ENCODE measurements at places on chromosomes 3 and 15. TPM values are rescaled to one million over a fixed set of nuclear protein-coding genes. Genes with fewer than 3 reads are reported as not detected.

LEKR1 gene
- 0.30 TPM for total RNA-seq

DNA sequence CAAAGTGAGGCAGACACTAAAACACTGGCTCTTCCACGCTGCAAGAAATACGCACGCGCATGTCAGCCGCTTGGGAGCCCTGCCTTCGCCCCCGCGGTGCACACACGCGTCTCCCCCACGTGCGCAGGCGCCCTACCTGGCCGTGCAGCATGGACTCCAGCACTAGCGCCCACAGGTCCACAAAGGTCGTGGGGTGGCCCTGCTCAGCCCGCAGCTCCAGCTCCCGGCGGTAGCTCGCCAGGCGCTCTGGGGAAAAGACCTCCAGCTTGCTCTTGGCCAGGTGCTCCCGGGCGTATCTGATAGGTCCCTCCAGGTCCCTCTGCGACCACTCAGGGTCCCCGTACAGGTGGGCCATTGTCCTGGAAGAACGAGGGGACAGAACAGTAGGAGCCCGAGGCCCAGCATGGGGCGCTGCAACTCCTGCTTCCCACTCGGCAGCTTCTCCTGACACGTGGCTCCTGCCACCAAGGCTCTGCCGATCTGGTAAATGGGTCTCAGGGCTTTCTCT, 14.9 kb downstream of the PLA2G4D start:
- no peak overlapping the region for H3K27ac ChIP-seq
- no peak overlapping the region for H3K4me3 ChIP-seq
- peaks cover 14% of the 10 kb centered on the region for H3K27me3 ChIP-seq
- no peaks in the 10 kb centered on the region for H3K36me3 ChIP-seq

- peaks cover 42% of the 10 kb centered on the region for H3K27me3 ChIP-seq
- H3K4me3 ChIP-seq: no peak overlapping the region
- H3K27ac ChIP-seq: no peak overlapping the region
- H3K36me3 ChIP-seq: no peaks in the 10 kb centered on the region
- DNase-seq: no peak
Observed at GRCh38 chr3:125151916-125152315, 60.6 kb downstream of the SLC12A8 start.

DNA sequence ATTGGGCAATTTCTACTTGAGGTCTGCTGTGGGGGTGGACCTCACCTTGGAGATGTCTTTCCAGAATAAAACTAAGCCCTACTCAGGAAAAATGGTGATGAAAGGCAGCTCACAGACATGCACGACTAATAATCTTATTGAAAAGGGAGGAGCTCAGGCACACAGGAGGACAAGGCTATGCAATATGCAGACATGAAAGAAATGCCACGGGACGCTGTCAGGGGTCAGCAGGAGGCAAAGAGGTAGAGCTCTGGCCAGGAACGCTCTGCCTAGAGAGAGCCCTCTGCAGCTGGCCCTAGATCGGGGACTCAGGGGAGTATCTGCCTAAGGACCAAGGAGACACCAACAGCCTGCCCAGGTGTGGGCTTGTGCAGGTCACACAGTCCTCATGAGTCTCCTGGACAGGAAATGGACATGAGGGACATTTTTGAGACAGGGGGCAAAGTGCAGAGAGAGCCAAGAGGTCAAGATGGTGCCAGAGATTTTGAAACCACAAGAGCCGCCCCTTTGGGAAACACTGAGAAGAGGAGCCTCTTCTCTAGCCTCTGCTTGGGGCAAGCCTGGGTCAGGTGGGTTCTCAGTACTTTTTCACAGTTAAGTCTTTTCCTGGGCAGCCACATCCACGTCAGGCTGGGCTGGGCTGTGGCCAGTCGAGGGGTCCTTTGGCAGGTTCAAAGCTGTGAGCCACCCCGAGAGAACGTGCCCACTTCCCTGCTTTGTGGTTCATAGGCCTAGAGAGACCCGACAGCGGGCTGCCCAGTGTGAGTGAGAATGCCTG, 23.2 kb downstream of the EAF1 start:
- no peaks in the 10 kb centered on the region for H3K4me1 ChIP-seq
- DNase-seq: no peak
- H3K36me3 ChIP-seq: no peaks in the 10 kb centered on the region
- H3K4me3 ChIP-seq: no peak overlapping the region
- H3K27ac ChIP-seq: no peak overlapping the region

GRCh38 chr15:49423901-49424550, 984 bp downstream of the FGF7 start:
- H3K36me3 ChIP-seq: no peaks in the 10 kb centered on the region
- H3K4me3 ChIP-seq: no peak overlapping the region
- H3K27me3 ChIP-seq: peaks cover 19% of the 10 kb centered on the region

Measured in activated T-helper 2 cell treated with anti-CD3 and anti-CD28 coated beads, Interferon-gamma antibody, Interleukin-2, Interleukin-4, amounts not matched to agents 10 μg/mL and 5 μg/mL and 100 μg/mL, durations not matched to agents 14 hours and 24 hours and 36 hours (primary cell).